Activated CD8-positive, alpha-beta memory T cell treated with anti-CD3 and anti-CD28 coated beads for 48 hours (primary cell): ENCODE measurements at places on chromosomes 13 and 19.

GRCh38 chr13:33927315-33927714 is 109.4 kb downstream of the RFC3 start:
- DNase-seq, result no peak

GRCh38 chr13:51721496-51721895 is 82.5 kb downstream of the DHRS12 start:
- no peak for DNase-seq

DNA sequence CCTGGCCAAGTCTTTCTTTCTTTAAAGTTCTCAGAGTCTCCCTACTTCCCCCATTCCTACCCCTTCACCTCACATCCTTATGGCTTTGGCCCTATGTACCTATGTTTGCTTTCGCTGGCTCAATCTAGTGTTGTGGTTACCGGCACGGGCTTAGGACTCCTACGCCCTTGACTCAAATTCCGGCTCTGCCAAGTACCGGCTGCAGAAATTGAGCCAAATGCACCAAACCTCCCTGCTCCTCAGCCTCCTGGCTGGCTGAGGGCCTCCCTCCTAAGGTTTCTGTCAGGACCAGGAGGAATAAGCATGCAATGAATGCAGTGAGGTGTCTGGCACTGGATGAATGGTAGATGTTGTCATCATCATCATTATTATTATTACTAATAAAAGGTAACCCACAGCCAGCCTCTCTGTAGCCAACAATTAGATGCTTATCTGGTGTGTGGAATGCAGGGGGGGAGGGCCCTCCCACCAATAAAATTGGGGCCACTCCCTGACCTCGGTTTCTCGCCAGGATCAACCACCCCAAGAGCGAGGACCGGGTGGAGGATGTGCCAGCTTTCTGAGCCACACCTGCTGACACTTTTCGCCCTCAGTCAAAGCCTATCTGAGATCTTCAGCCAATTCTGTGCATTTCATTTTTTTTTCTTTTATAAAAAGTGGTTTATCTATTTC is 20.7 kb downstream of the KLK5 start:
- no peak for DNase-seq

DNA sequence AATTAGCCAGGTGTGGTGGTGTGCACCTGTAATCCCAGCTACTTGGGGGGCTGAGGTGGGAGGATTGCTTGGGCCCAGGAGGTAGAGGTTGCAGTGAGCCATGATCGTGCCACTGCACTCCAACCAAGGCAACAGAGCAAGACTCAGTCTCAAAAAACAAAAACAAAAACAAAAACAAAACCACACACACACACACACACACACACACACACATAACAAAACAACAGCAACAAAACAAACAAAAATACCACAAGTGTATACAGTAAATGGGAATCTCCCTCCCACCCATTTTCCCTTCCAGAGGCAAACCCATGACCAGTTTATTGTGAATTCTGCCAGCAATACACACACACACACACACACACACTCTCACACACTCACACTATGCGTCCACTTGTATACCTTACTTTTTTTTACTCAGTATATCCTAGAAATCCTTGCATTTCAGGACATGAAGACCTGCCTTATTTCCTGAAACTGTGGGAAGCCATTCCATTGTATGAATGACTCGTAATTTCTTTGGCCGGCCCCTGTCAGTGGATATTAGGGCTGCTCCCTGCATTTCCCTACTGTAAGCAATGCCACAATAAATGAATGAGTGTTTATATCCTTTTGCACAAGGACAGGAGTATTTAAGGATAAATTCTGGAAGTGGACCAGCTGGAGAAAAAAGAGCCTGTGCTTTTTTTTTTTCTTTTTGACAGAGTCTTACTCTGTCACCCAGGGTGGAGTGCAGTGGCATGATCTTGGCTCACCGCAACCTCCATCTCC is 6.9 kb upstream of the PLEKHF1 start:
- DNase-seq, result no peak

GRCh38 chr19:6161271-6161850 is 25.9 kb downstream of the ACSBG2 start:
- DNase-seq, result peak; percentile 5

- DNase-seq, result peak; percentile 41
Measured at GRCh38 chr19:11130824-11131455, 24.6 kb downstream of the SPC24 start.

DNA sequence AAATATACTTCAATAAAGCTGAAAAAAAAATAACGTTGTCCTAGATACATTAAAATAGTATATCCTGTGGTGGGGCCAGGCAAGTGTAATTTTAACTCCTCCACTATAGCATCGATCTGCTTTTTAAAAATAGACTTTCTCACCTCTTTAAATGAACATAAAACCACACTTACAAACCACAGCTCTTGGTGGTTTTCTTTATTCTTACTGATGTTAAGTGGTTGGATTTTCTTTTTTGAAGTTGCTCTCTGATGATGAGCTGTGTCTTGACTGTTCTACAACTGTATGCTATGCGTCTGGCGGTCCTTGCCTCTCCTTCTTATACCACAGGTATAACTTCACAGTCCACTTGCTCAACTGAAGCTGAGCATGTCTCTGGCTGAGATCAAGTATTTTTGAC is 721.5 kb upstream of the KLHL1 start:
- no peak for DNase-seq

DNA sequence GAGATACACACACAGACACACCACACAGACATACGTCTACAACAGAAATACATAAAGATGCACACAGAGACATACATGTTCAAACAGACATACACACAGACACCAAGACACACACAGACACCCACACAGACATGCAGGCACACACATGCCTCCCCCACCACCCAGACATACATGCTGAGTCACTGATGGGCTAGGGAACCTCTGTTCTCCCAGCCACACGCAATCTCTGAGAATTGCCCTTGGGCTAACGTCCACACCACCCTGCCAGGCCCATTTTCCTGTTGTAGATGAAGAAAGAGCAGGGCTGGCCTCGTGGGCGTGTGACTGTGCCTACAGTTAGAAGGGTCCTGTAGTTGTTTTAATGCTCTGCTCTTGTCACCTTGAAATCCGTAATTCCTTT is 261.9 kb downstream of the KCNRG start:
- no peak for DNase-seq

DNA sequence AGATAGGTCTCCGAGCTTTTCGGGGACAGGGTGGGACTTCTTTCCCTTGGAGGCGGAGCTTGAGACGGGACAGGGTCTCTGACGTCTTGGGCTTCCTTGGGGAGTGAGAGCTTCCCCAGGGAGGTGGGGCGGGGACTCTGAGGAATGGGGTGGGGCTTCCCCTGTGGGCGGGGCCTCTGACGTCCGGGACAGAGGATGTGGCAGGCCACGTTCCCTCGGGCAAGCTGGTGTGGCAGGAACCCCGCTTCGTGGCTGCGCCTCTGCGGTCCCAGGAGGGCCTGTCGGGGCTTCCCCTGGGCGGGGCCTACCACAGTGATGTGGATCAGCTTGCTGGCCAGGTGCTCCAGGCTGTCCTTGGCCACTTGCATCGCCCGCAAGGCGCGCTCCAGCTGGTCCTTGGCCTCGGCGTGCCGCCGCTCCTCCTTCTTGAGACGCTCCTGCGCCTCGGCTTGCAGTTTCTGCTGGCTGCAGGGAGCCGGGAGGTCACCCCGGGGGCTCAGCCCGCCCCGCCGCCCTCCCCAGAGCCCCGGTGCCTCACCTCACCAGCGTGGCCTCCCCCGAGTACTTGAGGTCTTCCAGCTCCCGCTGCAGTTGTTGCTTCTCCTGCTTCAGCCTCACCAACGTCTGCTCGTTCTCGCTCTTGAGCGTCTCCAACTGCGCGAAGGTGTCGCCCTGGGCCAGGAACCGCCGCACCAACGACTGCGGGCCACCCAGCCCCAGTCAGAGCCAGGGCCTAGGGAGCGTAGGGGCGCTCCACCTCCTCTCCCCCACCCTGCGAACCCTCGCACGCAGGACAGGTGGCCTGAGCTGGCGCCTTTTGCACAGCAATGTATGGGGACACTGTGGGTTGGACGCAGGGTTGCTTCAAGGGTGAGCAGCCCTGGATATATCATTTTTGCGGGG is 3.3 kb upstream of the RGL3 start:
- DNase-seq, result peak; percentile 38

- no peak for DNase-seq
Measured at GRCh38 chr13:34207872-34208271, 389.9 kb downstream of the RFC3 start.

DNA sequence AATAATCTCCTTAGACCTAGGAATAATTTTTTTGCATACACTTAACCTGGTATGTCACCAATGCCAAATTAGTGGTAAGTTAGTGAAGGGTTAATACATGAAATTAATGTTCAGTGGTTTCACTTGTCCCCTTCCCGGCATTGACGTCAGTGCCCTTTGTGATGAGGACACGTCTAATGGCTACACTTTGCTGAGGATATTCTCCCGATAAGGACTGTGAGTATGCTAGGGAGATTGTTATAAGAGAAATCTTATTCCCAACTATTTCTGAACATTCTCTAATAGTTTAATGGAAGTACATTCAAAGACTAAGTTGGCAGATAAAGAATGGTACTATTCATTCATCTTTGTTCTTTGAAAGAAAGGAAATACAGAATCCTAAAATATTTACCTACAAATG is 102.4 kb downstream of the TNFRSF19 start:
- no peak for DNase-seq

DNA sequence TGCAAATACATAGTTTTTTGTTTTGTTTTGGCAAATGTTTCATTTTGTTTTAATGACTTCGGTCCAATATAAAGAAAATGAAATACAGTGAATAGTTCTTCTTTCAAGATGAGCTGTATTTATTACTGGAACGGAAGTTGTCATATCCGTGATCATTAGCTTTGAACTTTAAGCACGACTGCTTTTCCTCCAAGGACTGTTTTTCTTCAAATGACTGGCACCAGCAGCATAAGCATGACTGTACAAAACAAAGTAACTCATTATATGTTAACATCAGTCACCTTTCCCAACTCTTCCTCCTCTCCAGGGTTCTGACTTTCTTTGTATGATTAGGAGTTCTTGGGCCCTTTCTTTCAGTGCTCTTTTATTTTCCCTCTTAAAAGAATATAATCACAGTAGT is 20.5 kb downstream of the EDNRB start:
- no peak for DNase-seq

DNA sequence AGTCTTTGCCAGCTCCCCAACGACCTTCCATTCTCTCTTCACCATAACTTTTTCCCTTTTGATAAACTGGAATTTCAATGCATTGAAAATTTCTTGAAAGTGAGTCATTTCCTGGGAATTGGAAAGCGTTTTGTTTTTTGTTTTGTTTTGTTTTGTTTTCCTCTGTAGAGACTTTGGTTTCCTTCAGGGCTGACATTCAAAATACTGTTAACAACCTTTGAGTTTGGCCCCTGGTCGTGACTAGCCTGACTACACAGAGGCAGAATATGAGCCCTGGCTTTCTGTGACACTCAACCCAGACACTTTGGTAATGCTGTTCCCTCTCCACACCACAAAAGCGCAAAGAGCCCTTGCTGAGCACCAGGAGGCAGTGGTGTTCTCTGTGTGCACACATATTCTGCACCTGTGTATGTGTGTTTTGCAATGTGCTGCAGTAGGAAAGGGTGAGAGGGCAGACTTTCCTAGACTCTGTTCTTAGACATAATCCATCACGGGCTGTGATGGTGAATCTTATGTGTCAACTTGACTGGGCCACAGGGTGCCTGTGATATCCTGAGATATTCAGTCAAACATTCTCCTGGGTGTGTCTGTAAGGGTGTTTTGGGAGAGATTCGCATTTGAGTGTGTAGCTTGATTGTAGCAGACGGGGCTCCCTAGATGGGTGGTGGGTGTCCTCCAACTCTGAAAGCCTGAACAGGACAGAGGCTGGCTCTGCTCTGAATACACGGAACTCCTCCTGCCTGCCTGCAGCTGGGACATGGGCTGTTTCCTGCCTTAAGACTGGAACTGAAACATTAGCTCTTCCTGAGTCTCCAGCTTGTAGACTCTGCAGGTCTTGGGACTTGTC is 29.5 kb upstream of the ANKRD10 start:
- DNase-seq, result no peak

DNA sequence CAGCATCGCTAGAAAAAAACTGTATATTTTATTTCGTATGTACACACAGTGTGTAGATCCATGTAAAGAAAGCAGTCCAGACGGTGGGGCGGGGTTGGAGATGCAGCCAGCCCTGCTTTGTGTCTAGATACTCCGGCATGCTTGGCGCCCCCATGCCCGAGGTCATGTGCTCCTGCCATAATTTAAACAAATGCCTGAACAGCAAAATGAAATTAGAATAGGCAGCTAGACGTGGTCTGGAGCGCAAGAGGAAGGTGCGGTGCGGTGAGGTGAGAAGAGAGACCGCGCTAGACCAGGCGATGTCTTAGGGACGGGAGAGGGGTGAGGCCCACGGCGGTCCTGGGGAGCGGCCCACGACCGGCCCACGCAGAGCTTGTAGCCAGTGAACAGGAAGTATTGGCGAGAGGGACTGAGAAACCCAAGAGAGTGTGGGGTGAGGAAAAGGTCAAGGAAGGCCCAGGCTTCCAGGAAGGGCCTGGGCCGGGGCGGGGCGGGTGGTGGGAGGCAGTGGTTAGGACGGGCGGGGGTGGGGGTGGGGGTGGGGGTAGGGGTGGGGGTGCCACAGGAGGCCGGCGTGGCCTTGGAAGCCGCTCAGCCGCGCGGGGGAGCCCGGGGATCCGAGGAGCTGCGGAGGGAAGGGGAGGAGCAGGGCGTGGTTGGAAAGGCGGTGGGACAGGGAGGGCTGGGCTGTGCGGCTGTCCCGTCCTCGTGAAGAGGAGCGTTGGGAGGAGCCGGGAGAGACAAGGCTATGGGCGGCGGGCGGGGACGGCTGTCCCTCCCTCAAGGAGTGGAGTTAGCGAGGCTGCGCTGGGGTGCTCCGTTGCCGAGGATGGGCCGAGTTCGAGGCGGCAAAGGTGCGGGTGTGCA is 254.7 kb upstream of the SGCG start:
- DNase-seq, result no peak
